Keratinocyte (primary cell): ENCODE measurements at places on chromosomes 4 and X. TPM values are rescaled to one million over a fixed set of nuclear protein-coding genes. Genes with fewer than 3 reads are reported as not detected.

The MND1 gene
- 0.49 to 4.9 TPM (median 1.7 TPM) in 3 replicates for polyA plus RNA-seq

DNA sequence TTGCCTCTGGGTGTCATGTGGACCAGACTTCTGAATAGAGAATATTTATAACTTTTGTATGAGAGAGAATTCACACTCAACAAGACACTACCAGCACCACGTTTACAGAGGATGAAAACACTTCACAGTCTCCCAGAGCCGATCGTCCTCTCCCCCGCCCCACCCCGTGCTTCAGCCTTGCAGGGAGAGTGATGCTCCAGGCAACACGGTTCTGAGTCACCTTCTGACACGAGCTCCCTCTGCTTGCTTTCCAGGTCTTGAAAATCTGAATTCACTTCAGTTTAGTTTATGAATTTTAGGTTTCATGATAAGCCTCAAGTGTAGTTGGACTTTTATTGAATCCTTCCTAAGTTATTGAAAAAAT lies 59.8 kb downstream of the CPLX1 start:
- no peak for DNase-seq

DNA sequence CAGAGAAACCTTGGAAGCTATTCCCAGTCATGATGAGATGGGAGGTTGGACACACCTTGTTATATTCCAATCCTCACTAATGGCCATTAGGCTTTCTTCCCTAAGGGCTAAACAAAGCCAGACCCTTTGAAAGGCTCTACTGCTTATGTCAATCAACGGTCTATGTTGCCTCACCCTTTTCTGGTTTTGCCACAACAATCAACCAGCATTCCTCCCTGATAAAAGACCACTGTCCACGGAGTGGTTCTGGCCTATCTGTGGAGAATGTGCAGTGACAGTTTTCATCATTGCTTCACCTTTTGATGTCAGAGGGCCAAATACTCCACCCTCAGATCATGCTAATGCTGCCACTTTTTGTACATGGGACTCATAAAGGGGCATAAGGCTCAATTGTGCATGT lies 913.4 kb downstream of the RPA4 start:
- no peak for DNase-seq

- DNase-seq = no peak
These were observed 12.9 kb downstream of the TLR10 start for GRCh38 chr4:38769857-38770256.

DNA sequence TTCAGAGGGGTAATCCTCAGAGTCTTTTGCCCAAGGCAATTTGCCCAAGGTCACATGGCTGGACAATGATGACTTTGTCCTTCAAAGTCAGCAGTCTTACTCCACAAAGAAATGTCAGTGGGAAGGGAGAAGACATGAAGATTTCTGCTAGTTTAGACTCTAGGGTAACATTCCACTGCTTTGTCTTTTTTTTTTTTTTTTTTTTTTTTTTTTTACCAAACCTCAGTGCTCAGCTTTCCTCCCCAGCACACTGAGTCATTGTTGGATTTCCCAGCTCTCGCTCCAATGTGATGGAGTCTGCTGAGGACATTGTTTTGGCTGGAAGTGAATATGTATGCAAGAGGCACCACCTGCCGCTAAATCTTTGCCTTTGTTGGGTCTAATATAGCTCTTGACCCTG lies 7.2 kb upstream of the C1QTNF7 start:
- no peak for DNase-seq

- DNase-seq = no peak
These were observed 44.5 kb upstream of the MAGEB2 start for GRCh38 chrX:30170900-30171299.

GRCh38 chr4:61511716-61512488 lies 311.8 kb downstream of the ADGRL3 start:
- peak; percentile 33 for DNase-seq

DNA sequence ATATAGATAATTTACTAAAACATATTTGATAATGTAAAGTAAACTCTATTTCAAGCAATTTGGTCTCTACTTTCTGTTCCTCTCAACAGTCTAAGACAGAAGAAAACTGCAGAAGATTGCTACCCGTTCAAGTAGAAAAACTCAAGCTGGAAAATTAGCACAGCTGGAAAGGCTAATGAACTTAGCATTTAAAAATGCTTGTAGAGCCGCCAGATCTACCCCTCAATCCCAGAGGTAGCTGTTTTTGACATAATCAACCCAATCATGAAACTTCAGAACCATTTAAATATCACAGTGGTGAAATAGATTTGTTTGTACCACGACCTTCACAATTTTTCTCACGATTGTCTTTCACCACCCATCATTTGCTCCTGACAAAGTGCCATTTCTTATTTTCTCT lies 479.5 kb downstream of the SPRY1 start:
- DNase-seq = no peak

DNA sequence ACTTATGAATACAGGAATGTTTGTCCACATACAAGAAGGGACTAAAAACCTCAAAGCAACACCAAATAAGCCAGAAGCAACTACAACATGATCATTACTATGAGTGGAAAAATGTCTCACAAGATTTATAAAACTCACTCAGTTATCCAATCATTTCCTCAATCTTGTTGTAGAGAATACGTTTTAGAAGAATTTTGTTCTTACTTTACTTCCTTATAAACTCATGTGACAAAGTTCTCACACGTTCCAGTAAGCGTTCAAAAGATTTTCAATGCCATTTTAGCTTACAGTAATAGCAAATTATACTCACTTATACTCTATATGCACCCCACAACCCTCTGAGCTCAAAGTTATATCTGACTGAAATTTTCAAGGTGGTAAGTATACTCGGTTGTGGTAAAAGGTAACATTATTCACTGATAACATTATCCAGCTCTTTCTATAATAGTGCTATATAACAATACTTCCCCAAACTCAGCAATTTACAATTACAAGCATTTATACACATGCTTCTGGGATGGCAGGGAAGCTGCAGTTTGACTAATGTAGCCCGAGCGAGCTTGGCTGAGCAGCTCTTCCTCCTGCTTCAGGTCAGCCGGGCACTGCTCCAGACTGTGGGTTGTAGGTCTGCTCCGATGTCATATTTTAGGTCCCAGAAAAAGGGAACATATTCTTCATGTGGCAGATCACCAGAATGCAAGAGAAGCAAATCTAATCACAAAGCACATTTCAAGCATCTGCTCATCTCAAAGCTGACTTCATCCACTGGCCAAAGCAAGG lies 226.3 kb downstream of the RCHY1 start:
- no peak for DNase-seq
